ENCODE measurements at places on chromosomes 7 and 10.
A peak's percentile ranks its signal among the peaks of the same experiment; 100 is the strongest.

DNA sequence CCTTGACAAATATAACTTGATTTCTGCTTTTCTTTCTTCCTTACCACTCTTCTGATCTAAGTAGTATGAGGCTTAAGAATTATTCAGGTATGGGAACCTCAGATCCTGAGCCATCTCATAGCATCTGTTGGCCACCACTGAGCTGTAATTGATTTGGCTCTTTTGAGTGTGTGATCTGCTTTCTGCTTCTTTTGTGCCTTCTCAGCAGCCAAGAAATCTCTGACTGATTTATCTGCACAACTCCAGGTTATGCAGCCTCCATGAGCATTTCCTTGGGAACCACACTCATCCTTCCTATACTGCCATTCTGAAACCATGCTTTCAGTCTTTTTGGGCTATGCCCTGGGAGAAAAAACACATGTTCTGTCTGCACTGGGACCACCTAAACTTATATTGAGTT lies 178.0 kb upstream of the FAM3C start:
- no peak for DNase-seq

- DNase-seq = no peak
Measured at GRCh38 chr7:38360776-38361175, 87.3 kb upstream of the TARP start.

DNA sequence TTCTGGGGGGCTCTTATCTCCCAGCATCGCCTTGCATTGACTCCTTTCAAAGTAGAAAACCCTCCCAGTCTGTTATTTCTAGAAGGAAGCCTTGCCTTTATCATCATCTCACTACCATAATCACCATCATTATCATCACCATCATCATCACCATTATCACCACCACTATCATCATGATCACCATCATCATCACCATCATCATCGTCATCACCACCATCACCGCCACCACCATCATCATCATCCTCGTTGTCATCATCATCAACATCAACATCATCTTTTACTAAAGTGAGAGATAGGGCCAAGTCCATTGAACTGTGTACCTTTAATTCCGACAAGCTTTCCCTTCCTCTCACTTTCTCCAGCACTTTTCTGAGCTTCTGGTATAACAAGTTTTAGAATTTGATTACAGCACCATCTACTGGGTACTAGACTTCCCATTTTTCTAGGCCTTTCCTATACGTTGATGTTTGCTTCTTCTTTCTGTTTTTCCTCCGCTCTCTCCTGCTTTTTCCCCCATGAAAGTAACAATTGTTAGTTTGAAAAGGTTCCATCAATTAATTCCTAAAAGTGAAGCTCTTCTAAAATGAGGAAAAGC lies 226.4 kb downstream of the BUB3 start:
- no peak for DNase-seq

- DNase-seq = no peak
Measured at GRCh38 chr10:133528845-133529575, 1.8 kb downstream of the CYP2E1 start.

DNA sequence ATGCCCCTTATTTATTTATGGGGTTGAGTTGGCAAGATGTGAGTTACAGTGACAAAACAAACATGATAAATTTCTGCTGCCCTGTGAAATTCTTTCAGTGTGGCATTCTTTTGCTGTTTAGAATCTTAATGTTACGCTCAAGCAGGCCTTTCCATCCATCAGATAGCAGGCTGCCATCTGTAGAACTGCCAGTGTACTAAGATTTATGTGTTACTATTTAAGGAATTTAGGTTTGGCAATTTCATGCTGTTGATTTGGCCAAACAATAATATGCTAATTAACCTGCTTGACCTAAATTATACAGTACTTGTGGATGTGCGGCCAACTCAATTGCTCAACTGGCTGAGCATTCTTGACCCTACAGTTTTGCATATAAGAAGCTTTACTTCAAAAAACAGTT lies 477.7 kb upstream of the TPK1 start:
- DNase-seq = no peak

GRCh38 chr10:86064219-86064618 lies 302.4 kb downstream of the GRID1 start:
- DNase-seq = no peak

DNA sequence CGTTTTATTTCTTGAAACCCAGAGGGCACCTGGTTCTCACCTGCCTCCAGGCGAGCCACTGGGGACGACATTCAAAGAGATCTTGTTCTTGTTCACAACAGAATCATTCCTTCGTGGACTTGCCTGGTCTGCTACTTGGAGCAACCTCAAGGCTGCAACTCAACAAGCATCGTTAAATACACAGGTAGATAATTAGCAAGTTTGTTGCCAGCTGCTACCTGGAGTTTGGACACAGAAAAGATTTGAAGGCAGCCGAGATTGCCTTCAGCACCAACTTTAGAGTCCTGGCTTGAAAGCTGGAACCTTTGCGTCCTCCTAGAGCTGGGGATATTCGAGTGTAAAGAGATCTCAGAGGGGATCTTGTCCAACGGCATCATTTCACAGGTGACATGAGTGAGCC lies 89.6 kb upstream of the C7orf33 start:
- DNase-seq = no peak

GRCh38 chr7:149622444-149623210 lies 125.0 kb upstream of the ZNF746 start:
- DNase-seq = no peak

DNA sequence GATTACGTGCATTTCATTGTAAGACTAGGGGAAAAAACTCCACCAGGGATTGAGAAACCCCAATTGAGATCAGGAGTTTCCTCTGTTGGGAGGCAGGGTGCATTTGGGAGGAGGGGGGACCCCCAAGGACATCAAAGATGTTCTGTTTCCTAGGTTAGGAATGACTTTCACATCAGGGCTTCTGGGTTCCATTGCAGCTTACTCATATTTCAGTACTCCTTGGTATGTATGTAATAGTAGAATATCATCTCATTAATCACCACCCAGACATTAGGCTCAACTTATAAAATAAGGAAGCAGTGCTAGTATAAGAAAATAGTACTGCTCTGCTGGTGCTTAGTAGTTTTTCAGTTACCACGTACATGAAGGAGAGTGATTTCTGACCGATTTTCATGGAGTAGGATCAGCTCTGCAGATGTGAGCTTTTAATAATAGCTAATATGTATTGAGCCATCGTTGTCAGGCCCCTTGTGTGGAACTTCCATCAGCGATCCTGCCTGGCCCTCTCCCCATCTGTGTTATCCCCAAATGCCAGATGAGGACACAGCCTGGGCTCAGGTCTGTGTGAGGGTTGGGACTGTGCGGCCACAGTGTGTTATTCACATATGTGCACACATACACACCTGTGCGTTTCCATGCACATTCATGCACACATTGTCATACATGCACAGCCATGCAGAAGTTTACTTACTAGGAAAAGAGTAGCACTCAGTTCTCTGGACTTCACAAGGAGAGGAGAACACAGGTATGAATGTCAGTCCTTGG lies 23.5 kb downstream of the UPP1 start:
- no peak for DNase-seq

GRCh38 chr7:115707258-115708012 lies 323.1 kb downstream of the TFEC start:
- DNase-seq = peak; percentile 25

GRCh38 chr10:119619215-119619614 lies 22.5 kb upstream of the TIAL1 start:
- DNase-seq = no peak

DNA sequence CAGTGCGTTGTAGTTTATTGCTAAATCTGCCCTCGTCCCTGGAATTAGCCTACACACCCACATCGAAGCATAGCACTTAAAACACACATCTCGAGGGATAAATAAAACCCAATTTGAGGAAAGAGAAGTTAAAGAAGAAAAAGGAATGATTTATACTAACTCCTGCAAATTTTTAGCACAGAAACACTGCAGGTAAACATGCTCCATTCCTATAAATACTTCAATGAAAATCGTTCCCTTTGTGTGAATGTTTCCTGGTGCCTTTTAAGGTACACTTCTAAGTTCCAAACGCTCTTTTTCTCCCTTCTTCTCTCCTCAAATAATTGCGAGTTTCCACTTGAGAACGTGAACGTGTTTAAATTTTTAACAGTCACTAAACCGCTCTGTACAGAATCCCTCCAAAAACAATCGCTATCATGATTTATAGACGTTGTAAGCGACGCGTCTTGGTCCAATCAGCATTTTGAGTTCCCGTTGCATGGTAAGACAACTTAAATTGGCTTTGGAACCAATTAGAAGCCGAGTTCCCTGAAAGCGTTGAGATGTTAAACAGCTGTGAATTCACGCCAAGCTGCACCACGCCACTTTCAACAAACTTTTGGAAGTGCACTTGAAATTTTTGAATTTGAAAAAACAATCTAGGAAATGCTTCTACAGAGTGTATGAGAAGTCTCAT lies 12.5 kb upstream of the EBLN1 start:
- peak; percentile 45 for DNase-seq

DNA sequence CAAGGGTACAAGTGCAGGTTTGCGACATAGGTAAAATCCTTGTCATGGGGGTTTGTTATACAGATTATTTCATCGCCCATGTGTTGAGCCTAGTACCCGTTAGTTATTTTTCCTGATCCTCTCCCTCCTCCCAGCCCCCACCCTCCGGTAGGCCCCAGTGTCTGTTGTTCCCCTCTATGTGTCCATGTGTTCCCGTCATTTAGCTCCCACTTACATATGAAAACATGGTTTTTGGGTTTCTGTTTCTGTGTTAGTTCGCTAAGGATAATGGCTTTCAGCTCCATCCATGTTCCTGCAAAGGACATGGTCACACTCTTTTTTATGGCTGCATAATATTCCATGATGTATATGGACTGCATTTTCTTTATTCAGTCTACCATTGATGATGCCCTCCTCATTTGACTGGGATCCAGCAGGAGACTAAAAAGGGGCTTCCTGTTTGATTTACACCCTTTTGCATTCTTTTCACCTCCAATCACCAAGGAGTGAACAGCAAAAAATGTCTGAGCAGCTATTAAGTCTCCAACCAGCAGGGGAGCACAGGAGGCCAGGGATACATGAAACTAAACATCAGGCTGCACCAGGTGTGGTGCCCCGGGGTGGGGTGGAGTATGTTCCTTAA lies 188.2 kb downstream of the SKIDA1 start:
- DNase-seq = no peak

- no peak for DNase-seq
Measured at GRCh38 chr10:71996592-71997371, 32.6 kb downstream of the CHST3 start.

- DNase-seq = no peak
Measured at GRCh38 chr10:68154211-68154497, 44.9 kb downstream of the MYPN start.

DNA sequence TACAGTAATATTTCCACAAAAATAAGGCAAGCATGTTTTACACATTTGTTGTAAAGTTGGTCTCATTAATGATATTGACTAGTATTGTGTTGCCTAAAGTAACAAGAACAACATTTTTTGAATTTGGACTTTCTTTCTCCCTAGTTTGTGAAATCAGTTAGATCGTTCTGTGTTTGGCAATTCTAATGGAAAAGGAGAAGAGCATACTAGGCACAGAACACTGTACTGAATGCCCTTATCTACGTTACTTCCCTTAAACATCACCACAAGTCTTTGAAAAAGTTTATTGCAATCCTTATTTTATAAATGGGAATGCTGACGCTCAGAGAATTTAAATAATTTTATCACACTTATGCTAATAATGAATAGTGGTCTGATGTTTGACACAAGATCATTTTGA lies 372.2 kb downstream of the EXOC4 start:
- no peak for DNase-seq

DNA sequence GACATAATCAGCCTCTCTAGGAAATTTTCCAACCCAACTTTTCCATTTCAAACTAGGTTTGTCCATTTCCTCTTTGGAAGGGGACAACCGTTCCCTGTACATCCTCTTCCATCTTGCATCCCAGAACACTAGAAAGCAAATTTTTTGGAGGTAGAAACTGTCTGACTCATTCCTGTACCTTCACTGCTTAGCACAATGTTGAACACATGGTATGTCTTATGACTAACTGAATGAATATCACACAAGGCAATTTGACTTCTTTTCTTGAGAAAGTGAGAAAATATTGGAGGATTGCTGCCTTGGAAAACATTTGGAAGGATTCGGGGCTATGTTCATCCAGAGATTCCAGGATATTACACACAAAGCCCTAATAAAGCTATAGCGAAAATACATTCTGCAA lies 289.1 kb downstream of the FGFR2 start:
- no peak for DNase-seq

GRCh38 chr7:37039131-37039749 lies 314.9 kb upstream of the AOAH start:
- DNase-seq = no peak

DNA sequence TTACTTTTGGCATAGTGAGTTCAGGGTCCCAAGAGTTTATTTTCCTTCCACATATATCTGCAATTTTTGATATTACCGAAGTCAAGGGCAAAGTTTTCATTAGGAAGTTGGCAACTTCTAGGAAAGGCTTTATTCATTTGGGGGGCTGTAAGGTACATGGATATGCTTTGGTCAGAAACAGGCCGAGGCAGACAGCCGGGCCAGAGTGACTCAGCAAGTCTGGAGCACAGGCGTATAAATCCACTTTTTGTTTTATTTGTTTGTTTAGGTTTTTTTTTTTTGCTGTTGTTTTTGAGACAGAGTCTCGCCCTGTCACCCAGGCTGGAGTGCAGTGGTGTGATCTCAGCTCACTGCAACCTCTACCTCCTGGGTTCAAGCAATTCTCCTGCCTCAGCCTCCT lies 3.7 kb downstream of the ZNF680 start:
- DNase-seq = no peak
